Nasal cavity respiratory epithelium epithelial cell of viscerocranial mucosa (primary cell): ENCODE measurements at places on chromosomes 2 and 18. TPM values are rescaled to one million over a fixed set of nuclear protein-coding genes. Genes with fewer than 3 reads are reported as not detected.

Gene MYO7B
- total RNA-seq = not detected in 2 replicates

Gene ITPRIPL1
- 1.4 and 2.3 TPM in 2 replicates for total RNA-seq

Gene METTL4
- total RNA-seq = 10.3 and 16.2 TPM in 2 replicates

Gene KLF7
- total RNA-seq = 29.0 and 98.5 TPM in 2 replicates

Gene NR4A2
- 0.34 and 0.57 TPM in 2 replicates for total RNA-seq

Gene CAPN14
- 1.4 and 6.1 TPM in 2 replicates for total RNA-seq

Gene SLC25A52
- total RNA-seq = under 0.01 and 0.28 TPM in 2 replicates

Gene ABCG8
- not detected in 2 replicates for total RNA-seq

Gene DQX1
- 1.0 and 3.9 TPM in 2 replicates for total RNA-seq

Gene KCTD1
- total RNA-seq = 14.4 and 56.5 TPM in 2 replicates

Gene ITGAV
- total RNA-seq = 145 and 421 TPM in 2 replicates

Gene ATG9A
- 33.2 and 69.6 TPM in 2 replicates for total RNA-seq

Gene ALLC
- total RNA-seq = not detected in 2 replicates

Gene UGT1A1
- under 0.01 and 1.5 TPM in 2 replicates for total RNA-seq

Gene GLI2
- total RNA-seq = 0.07 TPM in 1 of 2 replicates, not detected in the other

Gene GULP1
- 38.7 and 66.6 TPM in 2 replicates for total RNA-seq

Gene ANKRD30B
- not detected in 2 replicates for total RNA-seq

Gene PKDCC
- total RNA-seq = 0.28 and 0.34 TPM in 2 replicates

Gene ACVR1C
- 0.34 and 0.50 TPM in 2 replicates for total RNA-seq

Gene OSBPL6
- 13.7 and 15.9 TPM in 2 replicates for total RNA-seq

Gene TNFAIP6
- not detected in 2 replicates for total RNA-seq

Gene TMEM163
- not detected in 2 replicates for total RNA-seq

Gene SCLY
- total RNA-seq = 19.5 and 25.4 TPM in 2 replicates

Gene CNDP1
- total RNA-seq = not detected in 2 replicates

Gene AMER3
- total RNA-seq = not detected in 2 replicates

Gene SLC5A7
- total RNA-seq = not detected in 2 replicates

Gene CAPN13
- 4.2 TPM in 1 of 2 replicates, not detected in the other for total RNA-seq

Gene LBX2
- 0.68 and 1.00 TPM in 2 replicates for total RNA-seq

Gene FNDC4
- 2.8 and 6.8 TPM in 2 replicates for total RNA-seq

Gene SLC39A10
- total RNA-seq = 16.2 and 18.5 TPM in 2 replicates

Gene IRS1
- 18.8 and 34.7 TPM in 2 replicates for total RNA-seq

Gene TSPYL6
- not detected in 2 replicates for total RNA-seq

Gene STK36
- total RNA-seq = 3.8 and 14.2 TPM in 2 replicates
